Hepatocyte (in vitro differentiated cells): ENCODE measurements at places on chromosomes 12 and 14.
A peak's percentile ranks its signal among the peaks of the same experiment; 100 is the strongest.

GRCh38 chr12:98724384-98725155 is 79.5 kb downstream of the APAF1 start:
- no peaks in the 10 kb centered on the region for H3K36me3 ChIP-seq
- H3K4me1 ChIP-seq, result no peaks in the 10 kb centered on the region
- no peak overlapping the region for H3K4me3 ChIP-seq
- no peak for DNase-seq

GRCh38 chr14:73227812-73228781 is 9.2 kb upstream of the PAPLN start:
- H3K4me1 ChIP-seq, result peaks cover 22% of the 10 kb centered on the region
- no peaks in the 10 kb centered on the region for H3K36me3 ChIP-seq
- DNase-seq, result peak; percentile 74
- H3K27me3 ChIP-seq, result no peaks in the 10 kb centered on the region
- H3K4me3 ChIP-seq, result no peak overlapping the region

- no peaks in the 10 kb centered on the region for H3K27me3 ChIP-seq
- H3K36me3 ChIP-seq, result no peaks in the 10 kb centered on the region
- H3K27ac ChIP-seq, result no peak overlapping the region
- DNase-seq, result no peak
Measured at GRCh38 chr14:64249363-64249762, 44.8 kb downstream of the ESR2 start.

GRCh38 chr14:74554742-74555362 is 57.2 kb downstream of the LTBP2 start:
- H3K27ac ChIP-seq, result no peak overlapping the region
- H3K4me1 ChIP-seq, result no peaks in the 10 kb centered on the region
- H3K27me3 ChIP-seq, result no peaks in the 10 kb centered on the region
- DNase-seq, result no peak

- peak within 1 kb of the TSS; percentile 83 for H3K27ac ChIP-seq
- DNase-seq, result peak; percentile 69
- peak within 1 kb of the TSS; percentile 37 for H3K4me3 ChIP-seq
Measured at GRCh38 chr12:66188584-66189485, at the start of gene IRAK3. IRAK3 (plus strand) TSS chr12:66189214; CDS start chr12:66189300, 86 bp downstream.
